ENCODE measurements at places on chromosomes 2 and 18. TPM values are rescaled to one million over a fixed set of nuclear protein-coding genes. Genes with fewer than 3 reads are reported as not detected.

Gene NPHP1
- polyA plus RNA-seq: 6.4 TPM

Gene UGT1A9
- not detected for polyA plus RNA-seq

Gene MYOM1
- 731 TPM for polyA plus RNA-seq

Gene PDE6D
- 17.8 TPM for polyA plus RNA-seq

Gene ARHGAP25
- 2.6 TPM for polyA plus RNA-seq

Gene C2orf81
- polyA plus RNA-seq: 2.2 TPM

Gene ARHGAP15
- 8.1 TPM for polyA plus RNA-seq

Gene DSG4
- not detected for polyA plus RNA-seq

Gene FAM237A
- not detected for polyA plus RNA-seq

Gene DCC
- 0.09 TPM for polyA plus RNA-seq

Gene ICOS
- polyA plus RNA-seq: not detected

Gene CAVIN2
- 33.8 TPM for polyA plus RNA-seq

Gene UGT1A8
- not detected for polyA plus RNA-seq

Gene SFT2D3
- not detected for polyA plus RNA-seq

Gene NPAS2
- 10.6 TPM for polyA plus RNA-seq

Gene FLACC1
- 1.4 TPM for polyA plus RNA-seq

Gene SIX3
- polyA plus RNA-seq: not detected

Gene IL36G
- 0.14 TPM for polyA plus RNA-seq

Gene GREB1L
- polyA plus RNA-seq: 10.6 TPM

Gene GNLY
- 0.99 TPM for polyA plus RNA-seq

Gene REEP1
- polyA plus RNA-seq: 76.7 TPM

Measured in forelimb muscle (tissue), 1 donor.